ENCODE measurements at places on chromosomes 1 and 21. TPM values are rescaled to one million over a fixed set of nuclear protein-coding genes. Genes with fewer than 3 reads are reported as not detected.

Gene FAM167B
- total RNA-seq, result 1.8 TPM

Gene CDA
- 7.4 TPM for total RNA-seq

Gene XCL2
- total RNA-seq, result not detected

Gene SLC25A34
- 0.68 TPM for total RNA-seq

DNA sequence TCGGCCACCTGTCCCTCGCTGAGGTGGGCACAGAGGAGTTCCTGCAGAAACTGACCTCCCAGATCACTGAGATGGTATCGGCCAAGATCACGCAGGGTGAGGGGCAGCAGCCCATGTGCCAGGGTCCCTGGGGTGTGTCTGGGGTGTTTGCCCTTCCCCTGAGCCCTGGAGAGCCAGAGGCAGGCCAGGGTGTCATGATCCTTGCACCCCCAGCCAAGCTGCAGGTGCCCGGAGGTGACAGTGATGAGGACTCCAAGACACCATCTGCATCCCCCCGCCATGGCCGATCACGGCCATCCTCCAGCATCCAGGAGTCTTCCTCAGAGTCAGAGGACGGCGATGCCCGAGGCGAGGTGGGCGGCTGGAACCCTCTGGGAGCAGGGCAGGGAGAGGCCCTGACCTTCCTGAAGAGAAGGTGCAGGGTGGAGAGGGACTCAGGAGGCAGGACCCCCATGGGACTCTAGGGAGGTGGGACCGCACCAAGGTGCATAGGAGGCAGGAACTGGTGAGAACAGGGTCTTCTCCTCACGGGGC is 69.5 kb downstream of the TRIM11 start:
- H3K27ac ChIP-seq, result no peak overlapping the region
- peak; percentile 0 for DNase-seq
- H3K4me1 ChIP-seq, result no peaks in the 10 kb centered on the region
- H3K27me3 ChIP-seq, result no peaks in the 10 kb centered on the region
- H3K36me3 ChIP-seq, result peaks cover 3% of the 10 kb centered on the region
- no peak overlapping the region for H3K4me3 ChIP-seq

Measured in Calu3 (cell line).